ENCODE measurements at places on chromosomes 4 and X.

- DNase-seq: no peak
Observed at GRCh38 chrX:115949900-115950822, 220.4 kb upstream of the AGTR2 start.

DNA sequence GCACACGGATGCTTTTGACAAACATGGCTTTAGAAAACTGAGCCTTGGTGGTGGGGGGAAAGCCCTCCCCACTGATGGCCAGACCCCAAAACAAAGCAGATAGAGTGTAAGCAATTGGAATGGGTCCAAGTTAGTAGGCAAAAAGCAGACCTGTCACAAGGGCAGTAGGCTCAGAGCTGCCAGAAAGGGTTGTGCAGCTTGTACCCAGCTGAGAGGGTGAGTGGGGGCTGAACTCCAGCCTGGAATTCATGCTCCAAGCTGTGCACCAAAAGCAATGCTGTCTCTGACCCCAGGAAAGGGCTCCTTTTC is 101.1 kb upstream of the TEX13D start:
- DNase-seq: peak; percentile 45

GRCh38 chr4:145736241-145736831 is 56.4 kb downstream of the C4orf51 start:
- DNase-seq: no peak

DNA sequence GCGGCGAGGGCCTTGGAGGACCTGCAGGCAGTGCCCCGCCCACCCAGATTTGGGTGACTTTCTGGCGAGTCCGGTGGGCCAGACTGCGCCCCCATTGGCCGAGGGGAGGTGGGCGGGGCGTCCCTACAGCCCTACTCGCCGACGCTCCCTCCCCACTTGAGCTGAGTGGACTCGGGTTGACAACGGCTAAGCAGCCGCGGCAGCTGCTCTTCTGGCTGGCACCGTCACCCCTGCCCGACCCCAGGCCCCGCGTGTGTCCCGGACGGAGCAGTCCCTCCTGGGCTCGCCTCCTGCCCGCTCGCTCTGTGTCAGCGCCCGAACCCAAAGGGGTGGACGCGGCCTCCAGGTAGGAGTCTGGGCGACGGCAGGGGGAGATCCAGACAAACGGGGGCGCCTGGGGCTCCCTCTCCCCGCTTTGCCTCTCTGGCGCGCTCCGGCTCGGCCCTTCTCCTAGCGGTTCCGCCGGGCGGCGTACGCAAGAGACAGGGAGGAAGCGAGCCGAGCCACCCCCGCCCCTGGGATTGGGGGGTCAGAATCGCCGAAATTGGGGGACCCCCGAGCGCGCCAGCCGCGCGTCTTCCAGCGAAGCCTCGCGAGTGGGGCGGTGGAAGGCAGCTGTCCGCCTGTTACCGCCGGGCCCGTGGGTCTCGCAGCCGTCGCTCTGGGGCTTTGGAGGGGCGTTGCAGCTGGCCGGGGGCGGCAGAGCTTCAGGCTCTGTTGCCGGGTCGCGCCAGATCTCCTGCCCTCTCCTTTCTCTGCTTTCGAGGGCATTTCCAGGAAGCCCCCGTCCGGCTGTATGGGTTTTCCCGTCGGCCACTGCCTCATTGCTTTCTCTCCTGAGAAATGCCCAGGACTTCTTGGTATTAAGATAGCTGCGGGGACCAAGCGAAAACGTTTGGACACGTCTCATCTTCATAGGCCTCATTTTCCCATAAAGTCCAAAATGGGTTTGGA is 46.3 kb downstream of the STARD8 start:
- peak; percentile 82 for DNase-seq

DNA sequence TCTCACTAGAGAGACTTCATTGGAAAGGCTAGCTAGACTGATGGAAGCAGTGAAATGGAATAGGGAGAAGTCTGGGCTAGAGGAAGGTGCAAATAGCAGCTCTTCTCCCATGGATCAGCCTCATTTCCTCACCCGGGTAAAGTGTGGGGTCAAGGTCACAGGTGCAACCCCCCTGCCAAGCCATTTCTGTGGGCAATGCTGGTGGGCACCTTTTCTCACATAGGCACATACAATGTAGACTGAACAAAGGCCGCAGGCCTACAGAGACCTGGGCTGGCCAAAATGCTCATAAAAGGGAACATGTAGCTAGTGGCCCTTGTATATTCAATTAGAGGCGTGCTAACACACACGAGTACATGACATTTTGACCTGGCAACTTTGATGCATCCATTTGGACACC is 71.5 kb upstream of the EFNB1 start:
- DNase-seq: no peak

DNA sequence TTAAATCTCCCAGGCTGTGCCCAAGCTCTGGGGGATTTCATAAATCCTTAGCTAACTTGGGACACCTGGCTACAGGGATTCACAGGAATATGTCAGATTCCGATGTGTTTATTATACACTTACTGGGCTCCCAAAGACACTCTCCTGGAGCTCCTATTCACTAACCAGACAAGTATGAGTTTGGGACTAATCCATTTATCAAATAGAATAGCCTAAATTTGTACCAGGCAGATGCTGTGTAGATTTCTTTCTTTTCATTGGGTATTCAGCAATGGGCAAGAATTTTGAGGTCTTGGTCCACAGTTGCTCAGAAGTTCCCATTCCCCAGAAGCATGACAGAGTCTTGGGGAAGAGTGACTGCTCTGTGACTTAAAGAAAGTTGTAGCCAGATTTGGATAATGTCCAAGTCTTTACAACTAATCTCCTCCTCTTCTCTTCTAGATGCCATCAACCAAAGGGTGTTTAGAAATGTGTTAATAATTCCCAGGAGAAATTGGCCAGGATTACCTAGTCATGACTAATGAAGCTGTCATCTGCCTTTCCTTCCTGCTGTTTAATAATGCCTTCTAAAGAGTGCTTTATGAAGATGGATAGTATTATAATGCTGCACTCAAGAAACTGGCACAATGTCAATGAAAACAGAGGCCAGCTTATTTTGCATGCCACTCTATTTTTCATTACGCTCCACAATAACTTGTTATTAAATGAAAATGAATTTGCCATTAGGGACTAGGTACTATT is 120.9 kb downstream of the CHIC2 start:
- DNase-seq: no peak

DNA sequence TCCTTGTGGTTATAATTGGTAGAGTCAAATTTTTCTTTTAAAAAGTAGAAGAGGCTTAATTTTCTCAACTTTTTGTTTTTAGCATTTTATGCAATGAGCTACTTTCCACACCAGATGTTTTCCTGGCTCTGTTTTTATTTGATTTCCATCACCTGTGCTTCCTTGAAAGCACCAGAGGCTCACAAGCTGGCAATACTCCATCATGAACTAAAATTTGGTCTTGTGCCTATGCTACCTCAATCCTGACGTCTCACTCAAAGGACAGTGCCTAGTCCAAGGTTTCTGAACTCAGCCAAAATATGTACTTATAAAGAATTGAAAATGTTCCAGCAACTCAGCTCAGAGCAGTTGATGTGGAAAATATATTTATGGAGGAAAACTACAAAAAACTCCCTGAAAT is 914.0 kb upstream of the PRKX start:
- no peak for DNase-seq

DNA sequence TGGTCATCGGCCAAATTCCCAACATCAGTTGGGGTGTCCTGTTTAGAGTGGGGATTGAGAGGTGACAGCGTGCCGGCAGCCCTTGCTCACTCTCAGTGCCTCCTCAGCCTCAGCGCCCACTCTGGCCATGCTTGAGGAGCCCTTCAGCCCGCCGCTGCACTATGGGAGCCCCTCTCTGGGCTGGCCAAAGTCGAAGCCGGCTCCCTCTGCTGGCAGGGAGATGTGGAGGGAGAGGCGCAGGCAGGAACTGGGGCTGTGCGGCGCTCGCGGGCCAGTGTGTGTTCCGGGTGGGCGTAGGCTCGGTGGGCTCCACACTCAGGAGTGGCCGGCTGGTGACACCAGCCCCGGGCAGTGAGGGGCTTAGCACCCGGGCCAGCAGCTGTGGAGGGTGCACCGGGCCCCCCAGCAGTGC is 7.1 kb upstream of the CENPU start:
- DNase-seq: no peak

- DNase-seq: no peak
Observed at GRCh38 chr4:113827285-113827684, 65.7 kb upstream of the CAMK2D start.

DNA sequence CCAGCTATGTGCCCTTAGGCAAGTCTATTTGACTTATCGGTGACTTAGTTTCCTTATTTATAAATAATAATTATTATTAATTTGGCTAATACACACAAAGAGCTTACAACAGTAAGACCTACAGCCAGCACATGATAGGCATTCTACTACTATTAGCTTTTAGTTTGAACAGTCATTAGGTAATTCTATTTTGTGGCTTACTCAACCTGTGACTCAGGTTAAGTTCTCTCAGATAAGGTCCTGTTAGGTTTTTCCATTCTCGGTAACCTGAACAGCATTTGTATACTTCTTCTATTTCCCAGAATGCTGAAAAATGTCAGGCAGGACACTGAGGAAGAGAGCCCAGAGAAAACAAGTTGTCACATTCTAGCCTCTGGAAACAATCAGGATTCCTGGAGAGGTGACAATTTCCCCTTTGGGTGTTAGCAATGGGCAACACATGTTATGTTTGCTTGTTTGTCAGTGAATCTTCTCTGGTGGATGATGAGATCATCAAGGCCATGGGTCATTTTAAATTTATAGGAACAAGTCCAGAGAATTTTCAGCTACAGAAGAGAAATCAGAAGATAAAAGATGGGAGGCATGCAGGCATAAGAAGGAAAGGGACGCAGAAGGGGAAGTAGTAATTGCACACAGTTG is 2144.7 kb downstream of the PCDH7 start:
- DNase-seq: no peak

Data from eye (tissue), 1 donor.